ENCODE measurements at places on chromosomes 1 and 21.

- DNase-seq = no peak
Observed at GRCh38 chr1:205434738-205435137, 12.9 kb upstream of the LEMD1 start.

DNA sequence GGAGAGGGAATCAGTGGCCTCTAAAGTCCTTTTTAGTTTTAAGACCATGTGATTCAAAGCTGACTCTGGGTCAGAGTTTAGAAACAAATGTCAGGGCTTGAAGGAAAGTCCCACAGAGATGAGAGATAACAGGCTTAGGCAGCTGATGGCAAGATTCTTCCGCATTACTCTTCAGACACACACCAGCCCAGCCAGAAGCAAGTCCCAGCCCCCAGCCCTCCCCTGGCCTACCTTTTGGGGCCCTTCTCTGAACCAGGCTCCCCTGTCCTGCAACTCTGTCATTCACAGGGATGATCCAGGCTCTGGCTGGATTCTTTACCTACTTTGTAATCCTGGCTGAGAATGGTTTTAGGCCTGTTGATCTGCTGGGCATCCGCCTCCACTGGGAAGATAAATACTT, 13.1 kb upstream of the CASQ1 start:
- DNase-seq = no peak

- no peak for DNase-seq
Observed at GRCh38 chr1:168004531-168004930, 67.7 kb upstream of the MPC2 start.

- no peak for DNase-seq
Observed at GRCh38 chr1:69794831-69795230, 227.1 kb downstream of the LRRC7 start.

GRCh38 chr21:39946199-39946598, 79.0 kb downstream of the PCP4 start:
- no peak for DNase-seq

All from effector CD8-positive, alpha-beta T cell (primary cell).